Activated CD4-positive, alpha-beta T cell treated with anti-CD3 and anti-CD28 coated beads, Interleukin-2, amount 10 ng/mL, durations not matched to agents 7 days and 5 days (primary cell): ENCODE measurements at places on chromosomes 3 and 15. TPM values are rescaled to one million over a fixed set of nuclear protein-coding genes. Genes with fewer than 3 reads are reported as not detected.

- DNase-seq = no peak
These were observed 309.7 kb downstream of the FGF12 start for GRCh38 chr3:192417559-192418055.

DNA sequence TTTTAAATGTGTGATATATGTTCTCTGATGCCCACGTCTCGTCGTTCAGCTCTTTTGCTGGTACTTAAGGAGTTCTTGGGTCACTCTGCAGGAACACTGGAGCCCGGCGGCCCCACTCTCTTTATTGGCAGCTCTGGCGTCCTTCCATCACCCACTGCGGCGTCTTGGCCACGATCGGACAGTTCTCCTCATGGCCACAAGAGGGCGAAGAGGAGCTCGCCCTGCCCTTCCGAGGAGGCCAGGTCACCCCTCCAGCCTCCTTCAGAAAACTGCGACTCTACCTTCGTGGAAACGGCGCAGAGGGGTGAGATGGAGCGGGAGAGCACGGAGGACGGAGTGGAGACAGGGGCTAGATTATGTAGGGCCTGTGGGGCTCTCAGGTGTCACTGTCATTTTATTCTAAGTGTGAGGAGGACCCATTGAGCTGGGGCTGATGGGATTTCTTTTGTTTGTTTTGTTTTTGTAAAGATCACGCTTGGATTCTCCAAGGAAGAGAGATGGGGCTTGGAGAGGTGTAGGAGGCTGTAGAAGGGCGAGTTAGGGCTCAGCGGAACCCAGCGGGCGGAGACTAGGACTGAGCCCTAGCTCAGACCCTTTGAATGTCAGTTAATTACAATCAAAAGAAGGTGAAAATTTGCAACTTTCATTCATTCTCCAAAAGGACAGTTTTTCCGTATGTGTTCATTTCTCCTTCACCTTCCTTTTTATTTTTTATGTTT lies 28.0 kb upstream of the GABRA5 start:
- DNase-seq = no peak

DNA sequence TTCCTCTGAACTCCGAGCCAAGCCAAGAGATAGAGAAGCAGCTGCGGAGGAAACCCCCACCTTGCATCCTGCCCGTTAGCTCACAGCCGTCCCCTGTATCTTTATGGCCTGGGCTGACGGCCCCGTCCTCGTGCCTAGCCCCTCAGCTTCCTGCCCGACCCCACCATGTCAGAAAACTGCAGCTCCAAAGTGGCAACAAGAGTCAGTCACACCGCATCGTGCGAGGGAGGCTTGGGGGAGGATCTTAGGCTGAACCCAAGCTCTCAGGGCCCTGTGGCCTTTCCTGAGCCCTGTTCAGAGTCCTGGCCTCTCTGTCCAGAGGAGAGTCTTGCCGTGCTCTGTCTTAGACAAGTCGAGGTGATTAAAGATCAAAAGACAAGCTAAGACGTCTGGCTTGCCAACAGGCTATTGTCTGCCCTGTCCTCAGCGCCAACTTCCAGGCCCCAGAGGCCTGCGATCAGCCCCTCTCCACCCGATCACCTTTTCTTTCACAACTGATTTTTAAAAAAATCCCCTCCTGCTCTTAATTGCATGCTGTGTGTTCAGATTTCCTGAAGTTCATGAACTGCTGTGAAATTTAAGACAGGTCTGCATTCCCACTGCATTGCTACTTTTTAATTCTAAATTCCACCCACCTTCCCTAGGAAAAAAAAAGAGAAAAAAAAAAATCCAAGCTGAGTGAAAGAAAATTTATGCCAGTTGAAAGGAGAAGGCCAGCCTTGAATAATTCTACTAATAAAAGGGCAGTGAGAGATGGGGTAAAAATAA lies 89.7 kb upstream of the WNT5A start:
- no peak for DNase-seq

DNA sequence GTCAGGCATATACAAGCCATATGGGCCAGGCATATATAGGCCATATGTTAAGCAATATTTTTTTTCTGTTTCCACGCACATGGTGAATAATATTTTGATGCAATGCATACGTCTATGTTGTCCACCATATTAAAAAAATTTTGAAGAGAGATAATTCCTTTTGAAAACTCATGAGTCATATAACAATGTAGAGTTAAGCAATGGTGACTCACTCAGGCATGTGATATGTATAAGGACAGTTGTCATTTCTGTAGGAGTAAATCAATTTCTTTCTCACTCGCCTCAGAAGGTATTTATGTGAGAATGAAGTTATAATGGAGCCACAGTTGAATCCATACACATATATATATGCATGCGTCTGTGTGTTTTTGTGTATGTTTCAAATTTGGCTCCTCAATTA lies 272.6 kb downstream of the EPHA3 start:
- DNase-seq = no peak

The IMPG2 gene
- 0.50 TPM for total RNA-seq

GRCh38 chr3:17775073-17775472 lies 32.6 kb upstream of the TBC1D5 start:
- peak; percentile 31 for DNase-seq
